Activated naive CD4-positive, alpha-beta T cell treated with Interleukin-2 at 50 U/mL for 16 hours (primary cell): ENCODE measurements at places on chromosomes 4 and X.

GRCh38 chrX:44042751-44043150 is 69.6 kb upstream of the NDP start:
- DNase-seq = no peak

DNA sequence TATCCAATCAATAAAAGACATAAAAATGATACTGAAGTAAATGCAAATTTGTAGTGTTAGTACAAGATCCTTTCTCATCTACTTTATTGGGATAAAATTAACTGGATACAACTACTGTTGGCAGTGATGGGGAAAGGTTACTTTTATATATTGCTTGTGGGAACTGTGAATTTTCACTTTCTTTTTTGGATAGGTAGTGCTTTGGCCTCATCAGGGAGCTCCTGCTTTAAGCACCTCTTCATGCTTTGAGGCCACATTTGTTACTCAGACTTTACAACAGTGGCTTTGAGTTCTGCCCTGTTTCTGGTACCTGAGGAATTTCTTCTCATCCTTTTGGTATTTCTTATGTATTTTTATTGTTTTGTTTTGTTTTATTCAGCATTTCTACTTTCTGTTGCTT is 316.8 kb upstream of the ZCCHC13 start:
- DNase-seq = no peak

- DNase-seq = no peak
Measured at GRCh38 chrX:152861826-152862225, 31.0 kb downstream of the NSDHL start.

DNA sequence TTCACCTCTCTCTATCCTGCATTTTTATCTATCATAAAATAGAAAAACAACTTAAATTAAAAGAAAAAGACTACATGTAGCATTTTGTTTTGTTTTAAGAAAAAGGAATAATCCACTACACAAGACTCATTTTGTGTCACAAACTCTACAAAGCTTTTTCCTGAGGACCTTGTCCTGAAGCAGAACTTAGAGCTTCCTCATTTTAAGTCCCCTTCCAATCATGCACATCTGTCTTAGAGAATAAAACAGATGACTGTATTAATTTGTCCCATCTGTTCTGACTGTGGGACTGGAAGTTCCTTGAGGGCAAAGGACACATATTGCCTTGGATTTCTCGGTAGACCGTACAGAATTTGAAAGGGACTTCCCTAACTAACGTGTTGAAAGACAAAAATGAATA is 218.5 kb downstream of the COL25A1 start:
- no peak for DNase-seq
